ENCODE measurements at places on chromosomes 4 and X.

- no peak for DNase-seq
Observed at GRCh38 chr4:165872461-165873297, at the start of gene TLL1. Gene TLL1, plus strand, starts transcription at chr4:165873237. Its CDS starts 668 bp downstream, at chr4:165873905.

- DNase-seq: no peak
Observed at GRCh38 chr4:156512622-156513021, 459.0 kb downstream of the PDGFC start.

- DNase-seq: no peak
Observed at GRCh38 chr4:145665773-145666172, 14.2 kb upstream of the C4orf51 start.

DNA sequence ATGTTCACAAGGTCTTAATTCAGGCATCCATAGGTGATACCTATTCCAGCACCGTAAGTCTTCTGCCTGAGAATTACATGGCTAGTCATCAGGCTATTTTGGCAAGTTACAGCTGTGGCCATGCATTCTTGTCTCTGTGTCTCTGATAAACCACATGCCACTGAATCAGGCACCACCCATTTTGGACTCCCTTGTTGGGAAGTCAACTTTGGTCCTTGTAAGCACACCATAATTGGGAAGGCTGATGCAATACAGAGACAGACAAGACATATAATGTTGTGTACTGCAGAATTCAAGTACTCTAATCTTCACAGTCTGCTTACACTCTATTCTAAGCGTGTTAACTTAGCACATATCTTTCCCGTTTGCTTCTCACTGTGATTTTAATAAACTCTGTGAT lies 483.7 kb upstream of the FTHL17 start:
- no peak for DNase-seq

- peak; percentile 57 for DNase-seq
Observed at GRCh38 chr4:879729-880077, 52.4 kb downstream of the GAK start.

- DNase-seq: no peak
Observed at GRCh38 chrX:5341902-5342301, 886.8 kb downstream of the NLGN4X start.

DNA sequence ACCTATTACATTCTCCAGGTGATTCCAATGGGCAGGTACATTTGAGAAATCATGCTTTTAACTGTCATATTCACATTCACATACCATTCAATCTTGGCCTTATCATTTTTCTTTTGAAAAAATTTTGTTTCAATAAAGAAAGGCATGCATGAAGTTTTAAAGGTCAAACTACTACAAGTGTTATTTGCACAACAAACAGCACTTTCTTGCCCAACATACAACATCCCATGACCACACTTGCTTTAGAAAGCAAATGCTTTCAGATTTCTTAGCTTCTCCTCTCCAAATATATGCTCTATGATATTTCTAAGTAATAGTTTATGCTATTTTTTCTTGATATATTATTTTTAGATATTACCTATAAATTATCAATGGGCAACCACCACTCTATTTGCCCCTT lies 58.2 kb downstream of the NLGN4X start:
- DNase-seq: no peak

- DNase-seq: no peak
Observed at GRCh38 chrX:13651150-13651549, 1.8 kb upstream of the TCEANC start.

DNA sequence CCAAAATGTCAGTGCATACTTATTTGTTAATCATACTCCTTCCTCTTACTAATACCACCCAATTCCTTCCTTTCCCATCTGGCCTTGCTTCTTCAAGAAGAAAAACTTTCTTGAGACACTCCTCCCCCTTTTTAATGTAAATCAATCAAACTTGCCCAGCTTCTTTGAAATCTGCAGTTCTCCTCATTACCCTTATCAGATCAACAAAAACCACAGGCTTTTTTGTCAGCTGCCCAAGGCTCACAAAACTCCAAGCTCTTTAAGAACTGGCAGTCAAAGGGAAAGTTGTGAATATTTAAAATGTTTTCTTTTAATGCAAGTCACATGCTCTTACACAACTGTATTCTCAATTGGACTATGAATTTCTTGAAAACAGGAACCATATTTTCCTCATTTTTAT lies 11.3 kb upstream of the MYOZ2 start:
- DNase-seq: no peak

- DNase-seq: no peak
Observed at GRCh38 chr4:112146502-112146813, 1.2 kb downstream of the FAM241A start.

Measured in activated CD4-positive, alpha-beta T cell treated with anti-CD3 and anti-CD28 coated beads, Interleukin-2, amount 10 ng/mL, durations not matched to agents 7 days and 5 days (primary cell).